Body of pancreas (tissue), 4 donors: ENCODE measurements at places on chromosomes 6 and 20. TPM values are rescaled to one million over a fixed set of nuclear protein-coding genes. Genes with fewer than 3 reads are reported as not detected.
A peak's percentile ranks its signal among the peaks of the same experiment; 100 is the strongest.

DNA sequence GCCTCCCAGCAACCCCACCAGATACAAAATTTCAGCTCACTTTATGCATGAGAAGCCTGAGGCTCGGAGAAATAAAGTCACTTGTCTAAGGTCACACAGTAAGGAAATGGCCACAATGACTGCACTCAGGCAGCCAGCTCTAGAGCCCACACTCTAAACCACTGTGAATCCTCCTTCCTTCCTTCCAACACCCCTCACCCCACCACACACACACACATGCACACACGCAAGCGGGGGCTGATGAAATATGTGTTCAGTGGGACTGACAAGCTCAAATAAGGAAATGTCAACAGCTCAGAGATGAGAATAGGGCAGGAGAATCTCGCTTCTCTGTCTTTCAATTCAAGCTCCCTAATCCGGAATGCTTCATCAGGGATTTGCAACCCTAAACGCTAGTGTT is 6.0 kb upstream of the BPIFA1 start:
- no peak for DNase-seq

CASP8AP2 gene
- 10.1 TPM for total RNA-seq

GRCh38 chr20:24732076-24732475 is 217.0 kb upstream of the CST7 start:
- DNase-seq, result no peak

DNA sequence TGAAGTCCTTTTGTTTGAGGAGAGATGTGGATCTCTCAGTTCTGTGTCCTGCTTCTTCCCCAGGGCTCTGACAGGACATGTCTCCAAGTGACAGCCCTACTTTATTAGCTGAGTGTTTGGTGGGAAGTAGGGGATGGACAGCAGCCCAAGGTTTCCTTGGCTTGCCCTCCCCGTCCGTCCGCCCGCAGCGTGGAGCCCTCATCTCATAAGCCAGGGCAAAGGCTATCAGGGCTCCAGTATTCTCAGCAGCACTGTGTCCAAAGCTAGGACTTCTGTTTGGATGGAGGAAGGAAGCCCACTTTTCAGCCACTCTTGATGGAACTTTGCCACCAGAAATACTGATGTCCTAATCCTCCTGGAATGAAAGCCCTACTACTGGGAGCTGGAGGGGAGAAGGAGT is 13.6 kb downstream of the CDC5L start:
- DNase-seq, result no peak

GRCh38 chr6:37537548-37537947 is 37.9 kb upstream of the CCDC167 start:
- DNase-seq, result no peak

CST5 gene
- total RNA-seq, result not detected

- no peak for DNase-seq
These were observed 124.7 kb upstream of the SUPT3H start for GRCh38 chr6:45502456-45502855.

ZC2HC1B gene
- not detected for total RNA-seq

MUC22 gene
- not detected for total RNA-seq

VGLL2 gene
- 0.99 TPM for total RNA-seq

DNA sequence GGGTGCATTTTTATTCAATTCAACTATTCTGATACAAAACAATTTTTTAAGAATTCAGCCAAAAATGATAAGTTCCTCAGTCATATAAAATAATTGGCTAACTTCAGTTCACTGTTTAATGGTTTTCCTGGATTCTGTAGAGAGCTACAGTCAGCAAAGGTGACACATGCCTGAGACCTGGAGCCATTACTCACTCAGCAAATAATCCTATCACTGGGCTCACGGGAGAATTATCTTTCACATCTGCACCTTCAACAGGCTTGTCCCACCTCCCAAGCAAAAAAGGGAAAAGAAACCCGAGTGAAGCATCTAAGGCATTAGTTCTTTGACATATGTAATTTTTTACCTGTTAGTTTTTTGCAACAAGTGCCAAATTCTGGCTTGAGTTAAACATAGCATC is 34.9 kb upstream of the FOXA2 start:
- no peak for DNase-seq

GRCh38 chr20:47236639-47236900 is 119.9 kb downstream of the ZMYND8 start:
- no peak for DNase-seq

GRCh38 chr6:124885171-124885570 is 77.1 kb upstream of the RNF217 start:
- no peak for DNase-seq

PACSIN1 gene
- not detected for total RNA-seq

MPIG6B gene
- not detected for total RNA-seq

GRCh38 chr6:170156448-170157375 is 134.2 kb downstream of the DLL1 start:
- DNase-seq, result no peak

DNA sequence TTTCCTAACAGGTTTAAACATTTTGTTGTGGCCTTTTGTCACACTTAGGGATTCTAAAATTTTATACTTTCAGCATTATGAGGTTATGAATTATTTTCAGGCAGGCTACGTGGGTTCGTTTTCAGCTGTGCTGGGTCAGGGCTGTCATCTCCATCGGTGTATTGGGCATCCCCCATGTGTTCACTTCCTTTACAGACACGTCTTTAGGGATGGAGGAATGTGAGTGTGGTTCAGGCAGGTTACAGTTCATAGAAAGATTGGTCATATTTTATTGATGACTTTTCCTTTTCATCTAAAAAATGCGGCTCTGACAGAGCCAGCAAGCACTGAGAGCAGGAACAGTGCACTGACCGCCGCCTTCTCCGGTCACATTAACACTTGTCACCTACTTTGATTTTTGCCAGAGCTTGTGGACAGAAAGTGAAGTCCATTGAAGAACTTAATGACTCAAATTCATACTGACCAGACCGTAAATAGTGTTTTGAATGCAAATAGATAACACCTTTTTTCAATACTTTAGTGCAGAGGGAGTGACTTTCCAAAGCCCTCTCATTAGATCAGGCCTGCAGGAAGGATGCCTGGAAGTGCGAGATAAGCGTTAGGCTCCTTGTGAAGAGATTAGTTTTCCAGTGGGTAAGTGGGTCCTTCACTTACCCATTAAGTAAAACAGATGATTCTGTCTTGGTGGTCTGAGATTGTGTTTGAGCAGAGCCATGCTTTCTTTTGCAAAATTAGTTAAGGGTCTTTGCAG is 113.1 kb downstream of the TIAM2 start:
- DNase-seq, result no peak

DNA sequence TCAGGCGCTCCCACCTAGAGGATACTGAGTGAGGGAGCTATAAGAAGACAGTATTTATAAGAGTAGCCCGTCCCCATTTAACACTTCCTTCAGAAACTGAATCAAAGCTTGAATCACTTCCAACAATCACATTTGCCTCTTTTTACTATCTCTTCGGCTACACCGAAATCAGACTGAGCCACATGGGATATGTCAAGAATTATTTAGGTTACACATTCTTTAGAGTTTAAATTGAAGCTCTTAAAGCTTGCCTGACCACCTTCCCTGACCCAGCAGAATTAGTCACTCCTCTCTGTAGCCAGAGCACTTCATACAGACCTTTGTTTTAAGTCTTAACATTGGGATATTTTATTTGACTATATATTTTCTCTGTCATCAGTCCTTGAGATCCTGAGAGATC is 163.7 kb downstream of the MAFB start:
- no peak for DNase-seq

PHACTR3 gene
- total RNA-seq, result 0.52 TPM

DLK2 gene
- not detected for total RNA-seq

DNA sequence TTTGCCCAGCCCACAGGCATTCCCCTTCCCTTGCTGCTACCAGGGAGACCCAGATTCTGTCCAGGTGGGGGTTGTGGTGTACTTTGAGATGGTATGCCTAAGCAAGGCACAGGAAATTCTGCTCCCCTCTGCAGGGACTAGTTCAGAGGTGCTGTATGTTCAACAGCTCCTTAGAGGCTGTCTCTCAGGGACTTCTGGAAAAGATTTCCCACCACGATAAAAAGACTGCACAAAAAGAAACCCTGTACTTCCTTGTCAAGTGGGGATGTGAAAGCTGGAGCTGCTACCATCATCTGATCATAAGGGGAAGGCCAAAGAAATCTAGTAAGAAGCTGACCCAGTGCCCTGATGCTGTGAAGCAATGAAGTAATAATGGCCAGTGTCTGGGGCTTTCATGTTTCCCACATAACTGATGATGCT is 51.5 kb upstream of the SMIM29 start:
- DNase-seq, result no peak

COL9A3 gene
- total RNA-seq, result 25.2 TPM

GRCh38 chr6:12010635-12011275 is 1.4 kb upstream of the HIVEP1 start:
- peak; percentile 71 for DNase-seq

HTR1B gene
- total RNA-seq, result 0.52 TPM

GRCh38 chr20:49980140-49981008 is 2.4 kb upstream of the SNAI1 start:
- no peak for DNase-seq

DNA sequence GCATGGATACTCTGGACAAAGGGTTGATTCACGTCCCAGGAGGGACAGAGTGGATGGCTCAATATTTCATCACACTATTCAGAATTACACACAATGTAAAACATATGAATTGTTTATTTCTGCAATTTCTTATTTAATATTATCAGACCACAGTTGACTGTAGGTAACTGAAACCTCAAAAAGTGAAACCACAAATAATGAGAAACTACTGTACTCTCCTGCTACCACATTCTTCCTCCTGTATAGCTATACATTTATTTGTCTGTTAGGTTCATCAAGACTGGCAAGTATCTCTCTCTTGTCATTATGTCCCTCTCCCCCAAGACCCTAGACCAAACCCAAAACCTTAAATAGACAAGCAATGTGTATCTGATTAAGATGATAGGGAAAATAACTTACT is 60.0 kb downstream of the SYCP2 start:
- DNase-seq, result no peak

GMNN gene
- total RNA-seq, result 42.8 TPM

DNA sequence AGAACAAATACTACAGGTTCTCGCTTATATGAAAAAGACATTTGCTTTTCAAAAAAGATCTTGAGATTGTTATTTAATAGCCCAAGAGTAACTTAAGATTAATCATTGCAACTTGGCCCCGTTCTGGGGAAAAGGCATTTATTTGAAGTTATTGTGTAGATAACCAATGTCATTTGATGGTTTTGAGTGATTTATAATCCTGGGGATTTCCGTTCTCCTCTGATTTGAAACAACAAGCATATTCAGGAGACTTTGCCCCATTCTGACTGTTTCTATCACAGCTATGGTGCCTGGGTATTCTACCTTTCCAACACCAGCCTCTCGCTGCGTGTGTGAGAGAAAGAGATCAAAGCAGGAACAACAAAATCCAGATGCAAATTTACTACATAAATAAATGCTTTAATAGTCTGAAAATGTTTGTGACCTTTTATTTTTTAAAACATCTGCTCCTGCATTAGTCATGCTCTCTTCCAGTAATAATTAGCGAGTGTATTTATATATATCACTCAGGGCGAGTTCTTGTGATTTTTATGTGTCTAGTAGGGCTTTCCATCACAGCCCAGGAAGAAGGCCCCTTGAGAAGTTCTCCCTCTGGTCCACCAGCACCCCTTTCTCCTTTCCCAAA is 197.9 kb upstream of the FOXQ1 start:
- DNase-seq, result no peak

- DNase-seq, result no peak
These were observed 59.7 kb downstream of the TCP11 start for GRCh38 chr6:35081426-35081851.

FOXA2 gene
- total RNA-seq, result 63.3 TPM

DNA sequence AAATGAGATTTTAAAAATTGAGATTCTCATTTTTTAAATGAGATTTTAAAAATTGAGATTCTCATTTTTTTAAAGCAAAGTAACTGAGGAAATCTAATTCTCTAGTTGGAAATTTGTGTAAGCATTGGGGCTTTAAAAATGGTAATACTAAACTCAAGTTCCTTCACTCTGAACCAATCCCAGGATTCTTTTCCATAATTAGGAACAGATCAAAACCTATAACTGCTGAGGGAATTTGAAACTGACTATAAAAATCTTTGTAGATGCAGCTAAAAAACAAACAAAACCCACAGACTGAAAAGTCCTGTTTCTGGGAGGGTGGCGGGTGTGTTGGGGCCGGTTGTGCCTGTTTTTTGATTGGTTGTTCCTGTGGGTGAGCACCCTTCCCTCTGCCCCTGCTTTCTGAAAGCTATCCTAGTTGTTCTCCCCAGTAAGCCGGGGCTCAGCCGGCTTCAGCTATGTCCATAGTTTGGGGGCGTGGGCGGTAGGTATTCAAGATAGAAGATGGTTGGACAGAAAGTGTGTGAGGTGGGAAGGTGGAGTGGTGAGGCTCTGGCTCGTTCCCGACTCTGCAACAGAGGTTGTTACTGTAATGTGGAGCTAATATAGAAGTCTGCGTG is 49.3 kb downstream of the GFRA4 start:
- no peak for DNase-seq

- DNase-seq, result no peak
These were observed 228.9 kb downstream of the RNGTT start for GRCh38 chr6:88734544-88734943.

- no peak for DNase-seq
These were observed 71.1 kb downstream of the LAMA4 start for GRCh38 chr6:112183271-112183671.

- no peak for DNase-seq
These were observed 435 bp upstream of the ZNF322 start for GRCh38 chr6:26660000-26660361.

DNA sequence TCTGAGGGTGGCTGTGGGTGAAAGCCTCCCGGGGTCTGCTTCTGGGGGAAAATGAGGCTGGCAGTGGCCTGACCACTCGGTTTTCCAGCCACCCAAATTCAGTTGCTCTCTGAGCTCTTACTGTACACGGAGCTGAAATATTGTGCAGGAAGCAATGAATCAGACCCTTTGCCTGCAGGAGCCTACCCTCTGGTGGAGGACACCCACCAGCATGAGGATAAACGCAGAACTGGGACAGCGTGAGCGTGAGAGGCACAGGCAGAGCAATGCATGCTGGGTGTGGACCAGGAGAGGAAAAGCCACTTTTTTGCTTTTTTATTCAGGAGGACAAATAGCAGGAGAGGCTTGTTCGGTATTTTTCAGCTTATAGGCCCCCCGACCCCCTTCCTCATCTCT is 298.0 kb downstream of the QKI start:
- DNase-seq, result no peak

TBXT gene
- not detected for total RNA-seq

- no peak for DNase-seq
These were observed 2.3 kb downstream of the LIN28B start for GRCh38 chr6:104959026-104959858.

GHRH gene
- total RNA-seq, result not detected

SYCP2L gene
- total RNA-seq, result 3.3 TPM

GRCh38 chr6:127348028-127348661 is 4.7 kb upstream of the ECHDC1 start:
- DNase-seq, result no peak

DNA sequence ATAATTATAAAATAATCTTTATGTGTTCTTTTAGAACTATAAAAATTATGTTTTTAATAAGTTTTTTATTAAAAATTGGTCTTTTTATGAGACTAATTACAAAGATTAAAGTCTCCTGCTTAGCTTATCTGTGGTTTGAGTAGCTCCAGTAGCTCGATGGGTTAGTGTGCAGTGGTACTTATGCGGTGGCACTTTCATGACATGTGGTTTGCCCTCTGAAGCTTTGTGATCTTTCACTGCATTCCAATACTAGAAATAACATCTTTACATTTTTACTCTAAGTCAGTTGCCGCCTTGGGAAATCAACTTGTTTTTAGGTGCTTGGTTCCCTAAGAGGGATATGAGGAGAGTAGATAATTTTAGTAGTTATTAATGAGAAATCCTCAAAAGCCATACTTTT is 699.5 kb upstream of the FLRT3 start:
- DNase-seq, result no peak

- DNase-seq, result no peak
These were observed 963 bp downstream of the FOXF2 start for GRCh38 chr6:1390133-1390945.

F13A1 gene
- 27.5 TPM for total RNA-seq
